ENCODE measurements at places on chromosomes 6 and 20. TPM values are rescaled to one million over a fixed set of nuclear protein-coding genes. Genes with fewer than 3 reads are reported as not detected.

The BPIFB4 gene
- total RNA-seq, result not detected

The APCDD1L gene
- not detected for total RNA-seq

The DBNDD2 gene
- 10.4 TPM for total RNA-seq

The NDUFAF4 gene
- 82.3 TPM for total RNA-seq

The LINC00237 gene
- not detected for total RNA-seq

The ZNF318 gene
- total RNA-seq, result 10.6 TPM

The KCNK17 gene
- total RNA-seq, result not detected

The DCDC2 gene
- total RNA-seq, result not detected

The OVOL2 gene
- total RNA-seq, result not detected

The WFDC12 gene
- not detected for total RNA-seq

The MARCKS gene
- total RNA-seq, result 0.08 TPM

The TAAR9 gene
- total RNA-seq, result not detected

The FOXQ1 gene
- total RNA-seq, result not detected

The RBPJL gene
- total RNA-seq, result not detected

The SYCP2L gene
- not detected for total RNA-seq

The TTK gene
- 25.1 TPM for total RNA-seq

The OR2H2 gene
- not detected for total RNA-seq

All from activated CD8-positive, alpha-beta memory T cell treated with anti-CD3 and anti-CD28 coated beads for 36 hours (primary cell).